Activated effector memory CD4-positive, alpha-beta T cell treated with anti-CD3 and anti-CD28 coated beads, Interleukin-2, amount 50 U/mL, for 16 hours (primary cell): ENCODE measurements at places on chromosomes 4 and X.
A peak's percentile ranks its signal among the peaks of the same experiment; 100 is the strongest.

GRCh38 chr4:173370130-173370476 lies 651 bp upstream of the SAP30 start:
- peak; percentile 87 for DNase-seq

DNA sequence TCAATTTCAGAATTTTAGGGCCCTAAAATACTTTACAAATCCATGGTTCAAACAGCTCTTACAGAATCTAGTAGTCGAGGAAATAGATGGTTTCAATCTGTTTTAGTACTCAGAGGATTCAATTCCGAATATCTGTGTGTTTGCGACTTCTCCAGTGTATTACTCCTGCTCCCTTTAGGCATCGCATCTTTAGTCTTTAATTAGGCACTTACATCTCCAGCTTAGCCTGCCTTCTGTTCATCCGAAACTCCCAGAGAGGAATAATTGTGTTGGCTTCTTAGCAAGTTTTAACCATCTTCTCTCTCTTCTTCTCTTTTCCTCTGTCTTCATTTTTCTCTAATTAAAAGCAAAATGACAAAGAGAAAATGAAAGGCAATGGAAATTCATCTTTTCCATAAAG lies 1901.3 kb upstream of the TENM3 start:
- DNase-seq, result no peak

DNA sequence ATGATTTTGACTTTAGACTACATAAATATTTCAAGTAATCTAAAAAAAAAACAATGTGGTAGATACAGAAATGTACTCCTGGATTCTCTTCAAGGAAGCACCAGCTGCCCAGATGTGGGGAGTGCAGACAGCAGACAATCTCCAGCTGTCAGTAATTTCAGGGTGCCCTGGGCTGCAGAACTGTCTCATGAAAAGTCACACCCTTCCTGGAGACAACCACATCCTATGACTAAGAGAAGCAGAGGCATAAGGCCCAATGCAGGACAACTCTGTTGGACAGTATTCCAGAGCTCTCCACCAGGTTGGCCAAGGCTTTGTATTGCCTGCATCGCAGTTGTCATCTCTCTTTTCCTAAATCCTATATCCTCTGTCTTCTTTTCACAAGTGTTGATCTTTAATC lies 34.4 kb upstream of the BLTP1 start:
- no peak for DNase-seq

DNA sequence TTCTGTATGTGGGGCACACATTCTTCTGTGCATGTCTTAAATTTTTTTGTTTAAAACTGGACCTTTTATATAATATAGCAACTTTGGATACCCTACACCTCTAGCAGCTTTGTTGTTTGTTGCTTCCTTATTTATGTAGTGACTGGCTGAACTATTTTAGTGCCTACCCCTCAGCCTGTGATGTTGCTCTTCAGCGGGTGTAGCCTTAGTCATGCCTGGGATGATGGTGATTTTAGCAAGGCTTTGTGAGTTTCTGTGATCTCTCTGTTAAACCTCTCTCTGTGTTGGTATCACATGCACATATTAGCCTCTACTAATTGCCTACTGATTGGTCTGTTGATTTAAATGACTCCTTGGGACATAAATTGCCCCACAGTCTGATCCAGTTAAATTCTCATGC lies 22.8 kb downstream of the USP9X start:
- no peak for DNase-seq

- DNase-seq, result no peak
These were observed 73.2 kb downstream of the UBE2K start for GRCh38 chr4:39770969-39771724.

DNA sequence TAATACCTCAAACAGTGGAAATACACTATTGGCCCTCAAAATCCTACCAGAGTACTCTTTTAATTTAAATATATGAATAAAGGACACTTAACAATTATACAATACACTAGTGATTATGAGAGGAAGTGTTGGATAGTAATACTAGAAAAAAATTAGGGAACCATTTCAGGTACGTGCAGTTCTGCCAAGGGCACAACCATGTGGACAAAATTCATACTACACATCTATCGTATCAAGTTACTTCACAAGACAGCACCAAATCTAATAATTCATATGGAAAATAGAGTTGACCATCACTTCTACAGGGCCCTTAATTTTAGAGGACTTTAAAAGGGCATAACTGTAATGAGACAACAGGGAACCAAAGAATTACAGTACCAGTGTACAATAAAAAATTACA lies 69.2 kb upstream of the ZCCHC13 start:
- DNase-seq, result no peak

- no peak for DNase-seq
These were observed 98.8 kb upstream of the EOLA2 start for GRCh38 chrX:150037041-150037440.

DNA sequence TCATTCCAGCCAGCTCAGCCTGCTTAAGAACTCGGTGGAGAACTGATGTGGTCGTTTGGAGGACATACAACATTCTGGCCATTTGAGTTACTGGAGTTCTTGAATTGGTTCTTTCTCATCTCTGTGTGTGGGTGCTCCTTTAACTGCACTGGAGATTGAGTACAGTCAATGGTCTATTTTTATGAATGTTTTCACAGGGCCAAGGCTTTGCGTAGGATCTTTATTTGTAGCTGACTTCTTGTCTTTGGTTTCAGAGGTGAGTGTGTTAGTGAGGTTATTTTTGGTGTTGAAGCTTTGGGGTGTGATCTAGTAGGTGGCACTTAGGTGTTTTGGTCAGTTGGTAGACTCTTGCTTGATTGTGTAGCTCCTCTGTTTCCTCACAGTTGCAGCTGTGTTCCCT lies 288.4 kb downstream of the LHFPL1 start:
- DNase-seq, result no peak

DNA sequence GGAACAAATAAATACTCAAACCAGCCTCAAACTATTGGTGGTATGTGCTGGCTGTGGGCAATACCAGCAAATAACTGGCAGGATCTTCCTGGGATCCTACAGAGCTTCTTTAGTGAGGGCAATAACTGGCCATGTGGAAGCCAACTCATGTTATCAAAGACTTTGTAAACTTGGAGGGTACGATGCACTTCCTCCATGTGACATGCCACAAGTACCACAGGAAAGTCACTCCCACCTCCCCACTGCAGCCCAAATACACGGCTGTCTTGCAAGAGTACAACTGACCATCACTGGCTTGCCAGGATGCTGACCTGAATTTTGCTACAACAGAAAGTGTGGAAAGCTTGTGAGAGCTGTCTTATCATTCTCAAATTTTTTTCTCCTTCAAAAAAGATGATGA lies 93.3 kb upstream of the MAML3 start:
- no peak for DNase-seq

DNA sequence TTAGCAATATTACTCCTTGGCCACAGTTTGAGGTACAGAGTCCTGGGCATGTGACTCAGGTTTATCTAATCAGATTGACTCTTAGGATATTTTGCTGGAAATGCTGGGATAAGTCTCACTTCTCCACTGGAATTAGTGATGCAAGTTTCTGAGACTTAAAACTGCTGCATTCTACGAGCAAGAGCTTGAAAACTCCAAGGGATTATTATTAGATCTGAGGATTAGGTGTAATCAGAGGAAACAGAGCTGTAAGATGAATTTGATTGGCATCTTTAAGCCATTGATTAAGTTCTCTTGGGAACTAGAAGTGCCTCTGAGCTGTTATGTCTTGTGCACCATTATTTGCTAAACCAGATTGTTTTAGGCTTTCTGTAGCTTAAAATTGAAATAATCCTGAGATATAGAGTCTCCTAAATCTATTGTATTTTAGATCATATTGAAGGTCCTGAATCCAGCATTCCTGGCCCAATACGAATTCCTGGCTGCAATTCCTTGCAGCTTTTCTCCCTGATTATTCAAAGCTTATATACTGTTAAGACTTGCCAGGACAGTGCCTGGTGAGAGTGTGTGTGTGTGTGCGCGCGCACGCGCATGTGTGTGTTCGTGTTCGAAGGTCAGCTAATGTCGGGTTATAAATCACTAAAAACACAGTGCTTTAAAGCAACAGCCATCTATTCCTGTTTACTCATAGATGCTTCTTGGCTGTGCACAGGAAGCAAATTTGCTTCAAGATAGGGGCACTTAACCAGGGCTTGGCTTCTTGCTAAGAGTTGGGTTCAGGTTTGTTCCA lies 735.1 kb downstream of the STIM2 start:
- no peak for DNase-seq

GRCh38 chr4:83732114-83732635 lies 196.3 kb downstream of the GPAT3 start:
- DNase-seq, result no peak

DNA sequence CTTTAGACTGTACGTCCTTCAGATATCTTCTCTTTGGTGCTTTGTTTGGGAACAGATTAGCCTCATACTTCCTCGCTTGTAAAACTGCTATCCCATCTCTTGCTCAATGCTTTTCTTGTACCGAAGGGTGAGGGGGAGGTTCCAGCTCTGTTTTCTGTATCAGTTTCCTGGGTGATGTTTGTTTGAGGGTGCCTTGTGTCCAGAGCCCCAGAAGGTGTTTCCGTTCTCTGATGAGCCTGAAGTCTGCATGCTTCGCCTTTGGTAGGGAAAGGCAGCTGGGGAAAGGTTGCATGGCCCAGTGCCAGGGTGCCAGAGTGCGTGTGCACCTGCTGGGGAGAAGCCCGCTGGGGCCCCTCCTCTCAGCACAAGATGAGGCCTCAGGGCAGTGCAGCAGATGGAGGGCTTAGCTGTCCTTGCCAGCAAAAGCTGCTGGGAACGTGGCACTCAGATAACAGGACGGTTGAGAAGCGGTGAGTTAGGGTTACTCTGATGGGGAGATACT lies 73.7 kb downstream of the TBL1X start:
- DNase-seq, result no peak

DNA sequence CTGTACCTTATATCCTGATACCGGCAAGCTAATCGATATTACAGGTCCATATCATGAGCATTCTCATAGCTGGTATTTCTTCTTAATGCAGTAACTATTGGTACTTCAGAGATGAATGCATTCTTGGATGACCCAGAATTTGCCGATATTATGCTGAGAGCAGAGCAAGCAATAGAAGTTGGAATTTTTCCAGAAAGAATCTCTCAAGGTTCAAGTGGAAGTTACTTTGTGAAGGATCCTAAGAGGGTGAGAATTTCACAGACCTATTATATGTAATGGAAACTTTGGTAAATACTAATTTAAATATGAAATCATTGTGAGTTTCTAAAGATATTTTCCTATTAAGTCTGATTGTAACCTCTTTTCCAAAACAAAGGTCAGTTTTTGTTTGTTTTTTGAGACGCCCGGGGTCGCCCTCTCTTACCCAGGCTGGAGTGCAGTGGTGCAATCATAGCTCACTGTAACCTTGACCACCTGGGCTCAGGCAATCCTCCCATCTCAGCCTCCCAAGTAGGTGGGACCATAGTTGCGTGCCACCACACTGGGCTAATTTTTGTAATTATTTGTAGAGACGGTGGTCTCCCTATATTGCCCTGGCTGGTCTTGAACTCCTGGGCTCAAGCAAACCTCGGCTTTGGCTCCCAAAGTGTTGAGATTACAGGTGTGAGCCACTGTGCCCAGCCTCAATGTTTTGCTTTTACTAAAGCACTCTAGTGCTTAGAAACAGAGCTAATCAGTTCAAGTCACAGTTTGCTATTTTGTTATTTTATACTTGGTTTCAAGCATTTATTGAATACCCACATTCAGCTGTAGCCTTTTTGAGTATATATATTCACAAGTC lies 18.6 kb downstream of the PI4K2B start:
- no peak for DNase-seq

- DNase-seq, result no peak
These were observed 213.3 kb downstream of the GLUD2 start for GRCh38 chrX:121260596-121261240.

DNA sequence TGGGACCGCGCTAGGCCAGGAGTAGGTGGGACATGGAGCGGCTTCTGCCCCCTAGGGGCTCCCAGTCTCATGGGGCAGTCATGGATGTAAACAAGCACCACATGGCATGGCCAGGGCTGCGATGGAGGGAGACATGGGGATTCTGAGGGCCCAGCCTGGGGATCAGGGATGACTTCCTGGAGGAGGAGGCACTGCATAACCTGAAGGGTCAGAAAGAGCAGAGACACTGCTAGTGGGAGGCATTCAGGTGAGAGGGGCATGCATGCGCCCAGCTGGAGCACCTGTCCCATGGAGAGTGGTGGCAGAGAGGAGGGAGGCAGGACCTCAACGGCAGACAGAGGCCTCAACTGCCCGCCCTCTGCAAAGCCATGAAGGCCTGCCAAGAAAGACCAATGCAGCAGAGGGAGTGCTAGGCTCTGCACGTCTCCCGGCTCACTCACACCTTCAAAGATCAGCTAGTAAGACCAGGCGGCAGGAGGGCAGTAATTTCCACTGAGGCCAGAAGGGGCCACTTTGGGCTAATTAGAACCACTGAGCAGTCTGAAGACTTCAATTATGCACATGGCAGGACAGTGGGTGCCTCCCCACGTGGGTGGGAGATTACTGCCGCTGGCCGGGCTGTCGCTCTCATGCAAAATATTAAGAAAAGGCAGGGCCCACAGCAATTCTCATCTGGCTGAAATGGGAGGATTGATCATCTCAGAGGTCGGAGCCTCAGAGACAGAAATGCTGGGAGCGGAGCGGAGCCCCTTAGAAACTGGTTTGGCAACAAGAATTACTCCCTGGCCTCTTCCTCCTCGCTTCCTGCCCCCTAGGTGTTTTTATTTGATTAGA lies 69.6 kb downstream of the PPP2R2C start:
- no peak for DNase-seq

- DNase-seq, result no peak
These were observed 252.9 kb downstream of the GPM6A start for GRCh38 chr4:175559126-175559525.

GRCh38 chr4:88858752-88859151 lies 161.1 kb upstream of the NAP1L5 start:
- no peak for DNase-seq

- no peak for DNase-seq
These were observed 118.4 kb upstream of the WDR17 start for GRCh38 chr4:175947117-175947722.

DNA sequence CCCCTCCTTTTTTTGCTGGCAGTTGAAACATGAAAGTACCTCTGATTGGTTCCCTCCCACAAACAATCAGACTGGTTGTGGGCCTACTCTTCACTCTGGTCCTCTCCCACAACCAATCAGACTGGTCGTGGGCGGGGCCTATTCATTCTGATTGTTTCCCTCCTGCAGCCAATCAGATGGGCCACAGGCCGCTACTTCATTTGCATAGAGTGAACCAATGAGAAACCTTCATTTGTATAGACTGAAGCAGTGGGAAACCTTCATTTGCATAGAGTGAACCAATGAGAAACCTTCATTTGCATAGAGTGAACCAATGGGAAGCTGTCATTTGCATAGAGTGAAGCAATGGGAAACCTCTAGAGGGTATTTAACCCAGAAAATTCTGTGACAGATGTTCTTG lies 55.2 kb downstream of the TRMT44 start:
- DNase-seq, result no peak

- no peak for DNase-seq
These were observed 152.9 kb downstream of the RTL3 start for GRCh38 chrX:78506248-78506647.
